ENCODE measurements at places on chromosomes 1 and 21.

- no peak for DNase-seq
Measured at GRCh38 chr21:21101911-21102310, 103.7 kb downstream of the NCAM2 start.

DNA sequence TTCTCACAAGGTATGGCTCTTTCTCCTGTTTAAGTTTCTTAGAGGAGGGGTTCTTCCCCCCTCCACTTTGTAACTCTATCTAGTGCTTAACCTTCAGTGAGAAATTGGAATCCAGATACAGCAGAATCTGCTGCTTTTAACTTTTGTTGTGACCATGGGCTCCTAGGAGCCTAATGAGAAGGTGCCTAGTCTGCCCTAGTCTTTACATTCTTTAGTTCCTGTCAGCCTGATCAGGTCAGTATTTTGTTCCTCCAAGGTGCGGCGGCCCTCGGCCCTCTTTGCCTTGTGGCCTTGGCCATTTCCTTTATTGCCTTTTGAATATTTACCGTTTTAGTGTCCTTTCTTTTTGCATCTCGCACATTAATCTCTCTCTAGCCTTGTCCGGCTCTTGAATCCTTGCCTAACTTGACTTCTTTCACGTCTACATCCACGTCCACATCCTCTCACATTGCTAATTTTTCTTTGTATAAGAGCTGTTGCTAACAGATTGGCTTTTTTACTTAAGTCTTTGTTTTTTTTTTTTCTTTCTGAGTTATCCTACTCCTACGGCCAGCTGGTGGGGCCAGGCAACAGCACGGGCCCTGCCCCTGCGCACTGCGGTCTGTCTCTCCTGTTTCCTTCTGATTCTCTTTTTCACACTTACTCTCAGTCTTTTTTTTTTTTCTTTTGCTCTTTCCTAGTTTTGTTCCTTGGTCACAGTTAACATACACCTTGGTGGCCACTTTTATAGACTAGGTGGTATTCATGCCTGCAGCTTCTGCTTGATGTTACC, 49.0 kb downstream of the SFPQ start:
- DNase-seq: no peak

DNA sequence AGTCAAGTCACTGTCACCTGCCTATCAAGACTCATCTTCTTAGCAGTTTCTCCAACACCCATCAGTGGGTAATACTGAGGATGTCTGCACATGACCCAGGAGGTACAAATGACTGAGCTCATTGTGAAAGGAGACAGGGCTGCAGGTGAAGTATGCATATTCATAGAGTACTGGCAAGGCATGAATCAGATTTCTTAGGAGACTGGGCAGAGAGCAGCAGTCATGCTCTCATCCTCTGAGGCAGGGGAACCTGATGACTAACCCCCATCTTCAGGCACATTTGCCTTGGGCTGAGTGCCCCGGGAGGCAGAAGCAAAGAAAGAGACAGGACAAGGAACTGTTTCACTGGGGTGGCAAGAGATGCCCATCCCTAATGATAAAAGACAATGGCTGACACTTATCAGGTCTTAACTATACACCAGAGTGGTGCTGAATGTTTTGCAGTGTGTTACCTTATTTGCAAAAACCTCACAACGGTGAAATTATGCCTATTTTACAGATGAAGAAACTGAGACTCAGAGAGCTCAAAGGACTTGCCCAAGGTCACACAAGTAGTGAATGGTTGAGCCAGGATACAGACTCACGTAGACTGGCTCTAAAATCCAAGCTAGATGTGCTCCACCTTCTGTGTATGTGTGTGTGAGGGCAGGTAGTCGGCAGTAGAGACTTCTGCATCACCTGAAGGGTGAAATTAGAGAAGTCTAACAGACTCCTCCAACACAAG, 9.2 kb upstream of the GRHL3 start:
- DNase-seq: no peak

DNA sequence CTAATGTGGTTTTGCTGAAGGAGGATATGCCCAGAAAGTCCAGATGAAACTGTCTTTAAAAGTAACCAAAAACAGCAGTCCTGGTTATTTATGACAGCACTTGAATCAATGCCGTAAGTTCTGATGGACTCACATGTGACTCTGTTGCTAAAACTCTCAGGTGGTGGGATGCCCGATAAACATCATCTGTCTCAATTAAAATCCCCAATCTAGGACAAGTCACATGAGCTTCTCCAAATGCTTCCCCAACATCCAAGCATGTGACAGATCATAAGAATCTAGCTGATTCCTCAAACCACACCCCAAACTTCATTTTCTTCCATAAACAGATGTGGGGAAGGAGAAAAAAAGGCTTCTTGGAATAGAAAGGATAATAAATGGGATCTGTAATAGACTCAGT, 786 bp upstream of the CTSK start:
- no peak for DNase-seq

DNA sequence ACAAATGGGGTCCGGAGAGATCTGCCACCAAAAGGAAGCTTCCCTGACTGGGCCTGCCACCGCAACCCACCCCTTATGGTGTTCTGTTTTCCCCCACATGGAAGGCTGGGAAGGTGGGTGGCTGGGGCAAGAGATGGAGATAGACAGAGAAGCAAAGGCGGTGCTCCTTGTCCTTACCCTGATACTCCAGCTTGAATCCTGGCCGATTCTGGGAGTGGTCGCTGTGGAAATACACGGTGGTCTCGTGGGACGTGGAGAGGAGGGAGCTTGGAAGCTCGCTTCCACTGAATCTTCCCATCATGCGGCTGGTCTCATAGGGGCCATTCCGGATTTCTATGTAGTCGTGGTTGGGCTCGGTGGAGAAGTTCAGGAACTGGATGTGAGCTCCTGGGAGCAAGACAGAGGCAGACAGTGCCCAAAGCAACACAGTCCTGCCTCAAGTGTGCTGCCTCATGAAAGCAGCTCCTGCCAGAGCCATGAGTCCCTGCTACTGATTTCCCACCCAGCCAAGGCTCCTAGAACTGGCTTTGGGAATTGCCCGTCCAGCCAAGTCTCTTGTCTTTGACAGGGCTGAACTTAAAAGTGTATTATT, 138.5 kb downstream of the ZSCAN20 start:
- DNase-seq: no peak
